ENCODE measurements at places on chromosomes 12 and 14.

DNA sequence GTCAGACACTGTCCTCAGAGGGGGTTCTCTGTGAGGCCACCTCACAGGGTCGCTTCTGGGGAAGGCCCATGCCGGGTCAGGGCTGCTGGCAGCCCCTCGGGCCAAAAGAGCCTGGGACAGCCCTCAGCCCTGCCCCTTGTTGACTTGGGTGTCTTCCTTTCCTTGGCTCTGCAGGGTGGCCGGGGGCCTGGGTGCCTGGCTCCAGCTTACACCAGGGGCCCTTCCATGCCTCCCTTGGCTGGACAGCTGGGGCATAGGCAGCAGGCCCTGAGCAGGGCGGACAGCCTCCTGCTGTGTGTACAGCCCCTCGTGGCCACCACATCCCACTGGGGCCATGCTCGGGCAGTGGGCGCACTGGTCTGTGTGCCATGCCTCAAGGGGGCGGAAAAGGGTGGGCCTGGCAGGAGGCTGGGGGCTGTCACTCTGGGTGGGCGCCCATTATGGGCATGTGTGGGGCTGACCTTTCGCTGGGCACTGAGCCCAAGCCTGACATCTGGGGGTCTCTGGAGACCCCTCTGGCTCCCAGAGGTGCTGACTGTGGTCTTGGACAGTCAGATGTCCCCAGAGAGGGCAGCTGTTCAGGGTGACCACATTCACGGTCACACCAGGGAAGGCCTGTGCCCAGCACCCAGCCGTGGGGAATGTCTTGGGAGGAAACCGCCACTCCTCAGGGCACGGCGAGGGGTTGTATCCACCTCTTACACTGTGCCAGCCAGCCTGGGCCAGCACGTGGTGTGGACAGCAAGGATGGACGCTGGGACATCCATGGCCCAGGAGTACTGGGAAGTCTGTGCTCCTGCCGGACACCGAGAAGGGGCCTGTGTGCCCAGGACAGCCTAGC, 313.3 kb downstream of the TMEM121 start:
- no peak for DNase-seq

DNA sequence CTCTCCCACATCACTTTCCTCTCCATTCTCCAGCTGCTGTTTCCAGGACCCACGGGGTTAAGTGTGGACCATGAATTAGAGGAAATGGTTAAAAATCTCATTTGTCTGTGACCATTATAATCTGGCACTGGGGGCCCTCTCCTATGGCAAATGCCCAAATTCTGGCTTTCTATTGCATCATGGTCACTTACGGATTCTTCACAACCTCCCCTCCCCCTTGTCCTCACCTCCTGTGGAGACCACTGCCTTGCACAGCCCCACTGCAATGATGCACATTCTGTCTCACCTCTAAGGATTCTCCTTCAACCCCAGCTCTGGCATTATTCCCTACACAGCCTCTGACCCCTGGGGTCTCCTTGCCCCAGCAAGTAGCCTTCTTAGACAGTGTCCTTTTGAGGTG, 18.9 kb downstream of the BCAT1 start:
- no peak for DNase-seq

- DNase-seq = no peak
These were observed at the start of gene RTL1 for GRCh38 chr14:100903672-100904185. Gene RTL1, minus strand, starts transcription at chr14:100903722. Its CDS starts 18,934 bp downstream, at chr14:100884788.

- DNase-seq = no peak
These were observed 21.5 kb upstream of the PTPRQ start for GRCh38 chr12:80422550-80422949.

- DNase-seq = no peak
These were observed 13.0 kb downstream of the SAMD15 start for GRCh38 chr14:77390188-77390587.

DNA sequence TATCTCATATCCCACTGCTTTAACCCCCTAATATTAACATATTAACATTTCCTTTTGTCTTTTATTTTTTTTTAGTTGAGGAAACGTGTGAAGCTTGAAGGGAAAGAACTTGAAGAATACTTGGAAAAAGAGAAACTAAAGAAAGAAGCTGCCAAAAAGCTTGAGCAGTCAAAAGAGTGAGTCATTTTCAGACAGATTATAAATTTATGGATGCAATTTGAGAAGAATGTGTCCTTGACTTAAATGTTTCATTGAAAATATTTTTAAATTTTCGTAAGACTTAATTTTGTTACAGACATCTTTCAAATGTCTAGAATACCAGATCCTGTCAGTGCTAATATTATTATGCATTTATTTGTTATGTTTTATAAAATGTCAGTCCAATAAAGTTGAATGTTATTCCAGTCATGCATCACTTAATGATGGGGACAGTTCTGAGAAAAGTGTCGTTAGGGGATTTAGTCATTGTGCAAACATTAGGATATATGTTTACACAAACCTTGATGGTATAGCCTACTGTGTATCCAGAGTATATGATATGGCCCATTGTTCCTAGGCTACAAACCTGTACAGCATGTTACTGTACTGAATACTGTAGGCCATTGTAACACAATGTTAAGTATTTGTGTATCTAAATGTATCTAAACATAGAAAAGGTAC, 32.6 kb downstream of the CPSF2 start:
- DNase-seq = no peak

DNA sequence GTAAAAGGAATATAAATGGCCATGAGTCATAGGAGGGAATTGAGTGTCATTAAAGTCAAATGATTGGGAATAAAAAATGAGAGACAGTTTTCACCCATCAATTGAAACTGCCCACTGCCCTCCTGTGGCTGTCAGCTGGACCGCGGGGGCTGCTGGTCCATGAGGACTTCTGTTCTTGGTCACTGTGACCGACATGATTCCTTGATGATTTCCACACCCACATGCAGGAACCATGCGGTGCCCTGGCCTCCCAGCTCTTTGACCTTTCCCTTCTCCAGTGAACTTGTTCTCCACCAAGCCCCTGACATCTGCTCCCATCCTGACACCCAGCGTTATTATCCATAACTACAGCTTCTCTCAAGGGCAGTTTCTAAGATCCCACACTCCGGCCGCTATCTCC, 48.4 kb downstream of the C12orf75 start:
- DNase-seq = no peak

GRCh38 chr12:29625359-29625953, 128.0 kb upstream of the OVCH1 start:
- DNase-seq = no peak

GRCh38 chr14:30283822-30284446, 275.0 kb upstream of the G2E3 start:
- no peak for DNase-seq

DNA sequence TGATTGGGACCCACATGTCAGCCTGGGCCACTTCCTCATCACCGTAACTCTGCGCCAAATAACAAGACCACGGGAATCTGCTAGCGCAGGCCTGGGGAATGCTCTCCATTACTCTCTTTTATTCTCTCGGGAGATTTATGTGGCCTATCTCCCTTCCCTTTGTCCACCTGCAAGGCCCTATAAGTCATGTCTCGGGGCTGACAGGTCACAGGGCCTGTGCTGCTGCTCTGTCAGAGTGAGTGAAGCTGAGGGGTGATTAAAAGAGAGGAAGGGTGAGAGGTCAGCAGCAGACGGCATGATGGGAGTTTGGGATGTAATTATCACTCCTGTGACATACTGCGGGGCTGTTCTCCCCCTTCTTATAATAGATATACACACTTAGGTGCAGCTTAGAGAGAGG, 26.2 kb upstream of the GPATCH2L start:
- no peak for DNase-seq
